ENCODE measurements at places on chromosomes 3 and 15.
A peak's percentile ranks its signal among the peaks of the same experiment; 100 is the strongest.

GRCh38 chr3:185815391-185816282 is 9.2 kb downstream of the IGF2BP2 start:
- no peak for DNase-seq

DNA sequence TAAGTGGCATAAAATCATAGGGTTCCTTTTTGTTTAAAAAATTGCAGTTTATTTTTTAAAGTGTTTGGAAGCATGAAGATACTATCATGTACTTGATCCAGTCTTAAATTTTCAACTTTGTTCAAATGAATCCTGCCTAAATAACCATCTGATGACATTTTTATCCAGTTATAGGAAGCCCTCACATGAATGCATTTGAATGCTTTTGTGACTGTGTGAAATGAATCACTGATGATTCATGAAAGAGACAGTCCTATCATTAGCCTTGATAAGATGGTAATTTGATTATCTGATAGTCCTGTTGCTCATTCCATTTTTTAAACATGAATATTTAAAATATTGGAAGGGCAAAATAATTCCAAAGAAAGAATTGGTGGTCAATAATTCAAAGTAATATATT is 401.9 kb upstream of the ROBO2 start:
- no peak for DNase-seq

GRCh38 chr3:73491287-73491662 is 133.5 kb downstream of the PDZRN3 start:
- DNase-seq, result no peak

DNA sequence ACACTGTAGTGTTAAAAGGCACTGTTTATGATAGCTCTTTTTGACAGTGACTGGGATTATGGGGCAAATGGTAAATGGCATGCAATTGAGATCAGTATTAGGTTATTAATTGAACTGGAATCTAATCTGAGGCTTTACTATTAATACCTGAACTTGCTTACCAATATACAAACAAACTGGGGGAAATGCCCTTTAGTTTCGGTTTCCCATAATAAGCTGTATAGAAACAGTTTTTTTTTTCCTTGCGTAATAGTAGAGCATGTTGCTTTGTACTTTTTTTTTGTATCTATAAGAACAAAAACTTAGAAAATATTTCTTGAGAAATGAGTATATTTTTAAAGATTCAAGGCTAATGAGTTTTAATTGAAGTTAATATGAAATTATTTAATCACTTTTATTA is 95.0 kb downstream of the FNDC3B start:
- no peak for DNase-seq

DNA sequence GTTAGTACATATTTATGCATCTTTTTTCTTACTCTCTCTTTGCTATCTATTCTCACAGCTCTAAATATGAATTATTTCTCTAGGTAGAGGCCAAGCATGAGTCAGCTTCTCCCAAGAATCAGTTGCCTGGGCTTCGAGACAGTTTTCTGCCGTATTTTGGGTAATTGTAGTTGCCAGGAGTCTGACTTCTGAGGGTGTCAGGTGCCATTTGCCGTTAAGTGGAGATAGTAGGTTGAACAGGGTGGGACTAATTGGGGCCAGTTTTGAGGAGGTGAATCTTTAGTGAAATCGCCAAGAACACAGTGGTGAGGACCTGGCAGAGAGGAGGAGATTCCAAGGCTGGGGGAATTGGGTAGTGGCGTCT is 7.8 kb upstream of the NRROS start:
- DNase-seq, result no peak

DNA sequence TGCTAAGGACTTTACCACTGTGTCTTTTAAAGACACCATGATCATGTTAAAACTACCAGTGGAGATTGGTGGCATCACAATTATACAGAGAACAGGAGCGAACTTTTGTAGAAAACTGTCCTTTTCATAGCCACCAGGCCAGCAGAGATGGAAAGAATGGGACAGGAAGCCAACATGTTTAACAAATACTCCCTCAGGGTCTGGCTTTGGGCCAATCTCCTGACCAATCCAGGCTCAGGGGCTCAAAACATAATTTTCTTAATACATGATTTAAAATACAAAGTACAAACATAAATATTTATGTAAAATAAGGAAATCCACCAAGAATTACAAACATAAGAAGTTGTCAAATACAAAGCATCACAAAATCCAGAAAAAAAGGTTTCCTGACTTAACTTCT is 266.0 kb downstream of the VPS13C start:
- no peak for DNase-seq

- DNase-seq, result no peak
Observed at GRCh38 chr3:43053291-43053690, 52.6 kb downstream of the POMGNT2 start.

DNA sequence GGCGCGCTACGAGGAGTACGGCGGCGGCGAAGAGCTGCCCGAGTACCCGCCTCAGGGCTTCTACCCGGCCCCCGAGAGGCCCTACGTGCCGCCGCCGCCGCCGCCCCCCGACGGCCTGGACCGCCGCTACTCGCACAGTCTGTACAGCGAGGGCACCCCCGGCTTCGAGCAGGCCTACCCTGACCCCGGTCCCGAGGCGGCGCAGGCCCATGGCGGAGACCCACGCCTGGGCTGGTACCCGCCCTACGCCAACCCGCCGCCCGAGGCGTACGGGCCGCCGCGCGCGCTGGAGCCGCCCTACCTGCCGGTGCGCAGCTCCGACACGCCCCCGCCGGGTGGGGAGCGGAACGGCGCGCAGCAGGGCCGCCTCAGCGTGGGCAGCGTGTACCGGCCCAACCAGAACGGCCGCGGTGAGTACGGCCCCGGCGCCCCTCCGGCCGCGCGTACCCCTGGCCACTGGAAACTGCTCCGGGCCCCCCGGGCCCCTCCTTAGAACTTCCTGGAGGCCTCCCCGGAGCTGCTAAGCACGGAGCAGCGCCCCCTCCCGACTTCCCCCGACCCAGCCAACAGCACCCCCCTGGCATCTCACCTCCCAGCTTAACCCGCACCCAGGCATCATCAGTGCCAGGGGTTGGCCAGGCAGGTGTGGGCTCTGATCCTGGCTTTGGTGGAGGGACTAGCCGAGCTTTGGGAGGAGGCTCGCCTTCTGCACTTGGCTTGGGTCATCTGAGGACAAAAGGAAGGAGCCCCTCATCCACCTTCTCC is 1.4 kb downstream of the LOXL1 start:
- DNase-seq, result peak; percentile 43

DNA sequence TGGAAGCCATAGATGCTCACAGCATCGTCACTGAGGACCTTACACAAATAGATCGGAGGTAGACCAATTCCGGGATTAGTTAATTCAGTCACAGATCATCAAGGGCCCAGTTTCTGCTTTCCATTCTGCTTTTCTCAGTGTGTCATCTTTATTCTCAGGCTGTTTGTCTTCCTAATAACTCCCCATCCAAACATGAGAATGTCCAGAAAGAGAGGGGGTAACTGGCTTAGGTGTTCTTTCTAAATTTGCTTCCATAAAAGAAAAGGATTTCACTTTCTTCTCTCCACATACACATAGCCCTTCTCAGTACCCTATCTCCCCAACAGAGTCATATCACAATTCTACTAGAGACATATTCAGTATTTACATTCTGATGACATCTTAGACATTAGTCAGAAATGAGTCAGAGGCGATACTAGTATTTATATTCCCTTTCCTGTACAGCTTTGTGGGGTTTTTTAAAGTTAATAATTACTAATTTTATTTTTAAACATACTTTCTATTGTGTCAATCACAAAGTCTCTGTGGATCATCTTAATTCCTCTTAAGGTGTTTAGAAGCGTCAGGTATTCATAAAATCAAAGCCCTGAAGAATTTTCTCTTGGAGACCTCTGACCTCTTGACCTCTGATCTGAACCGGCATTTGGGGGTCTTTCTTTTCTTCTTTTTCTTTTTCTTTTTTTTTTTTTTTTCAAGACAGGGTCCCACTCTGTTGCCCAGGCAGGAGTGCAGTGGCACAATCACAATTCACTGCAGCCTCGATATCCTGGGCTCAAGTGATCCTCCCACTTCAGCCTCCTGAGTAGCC is 24.3 kb upstream of the IL12A start:
- DNase-seq, result no peak

- no peak for DNase-seq
Observed at GRCh38 chr3:106058475-106058874, 189.7 kb upstream of the CBLB start.

GRCh38 chr3:188874576-188874975 is 297.2 kb upstream of the TPRG1 start:
- no peak for DNase-seq

- DNase-seq, result no peak
Observed at GRCh38 chr3:152922554-152922953, 87.6 kb downstream of the P2RY1 start.

DNA sequence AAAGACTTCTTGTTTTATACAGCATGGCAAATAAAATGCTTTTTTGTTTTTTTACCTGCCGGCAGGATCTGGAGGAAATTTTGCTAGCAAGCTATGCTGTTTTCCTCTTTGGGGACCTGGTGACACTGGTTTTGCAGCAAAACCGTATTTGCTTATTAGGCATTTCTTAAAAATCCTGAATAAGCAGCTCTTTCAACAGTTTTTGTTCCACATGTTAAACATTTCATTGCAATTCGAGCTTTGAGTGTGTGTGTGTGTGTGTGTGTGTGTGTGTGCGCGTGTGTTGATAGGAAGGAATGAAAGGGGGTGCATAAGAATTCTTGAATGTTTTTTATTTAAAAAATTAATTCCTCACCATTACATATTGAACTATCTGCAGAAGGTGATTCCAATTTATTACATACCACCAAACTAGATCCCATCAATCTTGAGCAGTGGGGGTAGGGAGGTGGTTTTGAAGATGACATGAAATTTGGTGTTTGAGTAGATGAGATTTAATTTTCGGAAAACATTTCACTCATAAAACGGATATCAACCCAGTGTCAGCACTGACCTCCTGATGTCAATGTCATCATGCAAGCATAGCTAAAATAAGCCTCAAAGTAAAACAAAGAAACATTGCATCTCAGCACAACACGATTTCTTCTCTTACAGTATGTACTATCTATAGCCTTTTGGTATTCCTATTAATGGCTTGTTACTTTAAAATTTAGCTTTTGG is 17.3 kb downstream of the ZBTB38 start:
- DNase-seq, result no peak

DNA sequence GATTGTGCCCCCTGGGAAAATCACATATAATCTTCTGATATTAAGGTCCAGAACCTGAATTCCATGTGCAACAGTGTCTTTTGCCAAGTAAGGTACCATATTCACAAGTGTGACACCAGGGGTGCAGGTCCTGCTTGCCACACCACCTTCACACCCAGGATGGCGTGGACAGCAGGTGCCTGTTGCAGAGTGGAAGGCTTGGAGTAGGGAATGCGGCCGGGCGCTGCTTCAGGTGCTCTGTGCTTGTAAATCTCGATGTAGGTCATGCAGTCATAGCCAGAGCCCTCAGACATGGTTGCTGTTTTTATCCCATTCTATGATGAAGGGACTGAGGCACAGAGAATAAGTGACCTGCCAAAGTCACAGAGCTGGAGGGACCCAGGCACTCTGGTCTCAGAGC is 34.5 kb upstream of the GABRG3 start:
- no peak for DNase-seq

DNA sequence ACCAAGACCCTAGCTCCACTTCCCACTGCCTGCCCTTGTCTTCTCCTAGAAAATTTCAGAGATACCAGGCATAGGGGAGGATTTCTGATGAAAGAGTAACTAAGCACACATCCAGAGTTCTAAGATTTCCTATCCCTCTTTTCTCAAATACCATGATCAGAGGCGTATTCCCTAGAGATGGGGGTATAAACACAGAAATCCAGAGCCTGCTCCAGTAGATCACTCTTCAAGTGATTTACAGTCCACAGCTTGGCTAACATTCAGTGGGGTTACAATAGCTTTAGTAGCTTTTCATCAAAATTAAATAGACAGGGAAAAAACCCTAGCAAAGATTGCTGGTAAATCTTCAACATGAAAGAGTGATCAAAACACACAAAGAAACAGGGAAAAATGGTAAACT is 800.7 kb upstream of the GRM7 start:
- DNase-seq, result no peak

DNA sequence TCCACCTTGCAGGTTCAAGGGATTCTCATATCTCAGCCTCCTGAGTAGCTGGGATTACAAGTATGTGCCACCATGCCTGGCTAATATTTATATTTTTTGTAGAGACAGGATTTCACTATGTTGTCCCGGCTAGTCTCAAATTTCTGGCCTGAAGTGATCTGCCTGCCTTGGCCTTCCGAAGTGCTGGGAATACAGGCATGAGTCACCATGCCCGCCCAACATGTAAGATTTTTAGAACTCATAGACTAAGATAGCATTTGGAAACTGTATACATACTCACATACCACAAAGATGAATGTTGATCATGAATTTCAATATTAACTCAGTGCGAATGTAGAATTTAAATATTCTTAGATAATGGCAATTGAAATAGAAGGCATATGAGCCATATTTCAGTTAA is 718.9 kb downstream of the NLGN1 start:
- DNase-seq, result no peak

DNA sequence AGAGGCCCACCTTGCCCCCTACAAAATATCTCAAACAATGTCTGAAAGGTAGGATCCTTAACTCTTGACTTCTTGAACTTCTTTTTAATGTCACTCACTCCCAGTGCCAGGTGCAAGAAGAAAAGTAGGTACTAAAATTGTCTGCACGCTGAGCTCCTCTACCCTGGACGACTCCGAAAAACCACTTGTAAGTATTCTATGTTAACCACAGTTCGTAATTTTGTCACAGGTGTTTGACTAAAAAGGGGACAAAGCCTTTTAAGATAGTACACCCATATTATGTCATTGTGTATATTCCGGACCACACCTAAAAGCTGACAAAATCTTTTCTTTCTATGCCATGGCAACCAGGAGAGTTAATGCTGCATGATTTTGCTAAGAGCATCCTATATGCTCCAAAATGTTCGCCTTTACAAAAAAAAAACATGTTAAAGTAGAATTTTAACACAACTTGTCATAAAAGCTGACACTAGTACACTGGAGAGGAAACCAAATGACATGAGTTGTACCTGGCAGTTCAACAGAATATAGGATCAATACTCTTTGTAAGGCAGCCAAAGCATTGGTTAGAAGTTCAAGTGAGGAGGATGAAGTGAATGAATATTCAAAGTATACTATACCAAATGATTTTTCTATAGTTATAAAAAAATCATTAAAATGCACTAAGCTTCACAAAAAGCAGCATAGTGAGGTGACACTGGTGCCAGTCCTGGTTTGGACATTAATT is 210.5 kb downstream of the FOXP1 start:
- DNase-seq, result no peak

GRCh38 chr3:155420881-155421486 is 127.5 kb upstream of the STRIT1 start:
- no peak for DNase-seq

DNA sequence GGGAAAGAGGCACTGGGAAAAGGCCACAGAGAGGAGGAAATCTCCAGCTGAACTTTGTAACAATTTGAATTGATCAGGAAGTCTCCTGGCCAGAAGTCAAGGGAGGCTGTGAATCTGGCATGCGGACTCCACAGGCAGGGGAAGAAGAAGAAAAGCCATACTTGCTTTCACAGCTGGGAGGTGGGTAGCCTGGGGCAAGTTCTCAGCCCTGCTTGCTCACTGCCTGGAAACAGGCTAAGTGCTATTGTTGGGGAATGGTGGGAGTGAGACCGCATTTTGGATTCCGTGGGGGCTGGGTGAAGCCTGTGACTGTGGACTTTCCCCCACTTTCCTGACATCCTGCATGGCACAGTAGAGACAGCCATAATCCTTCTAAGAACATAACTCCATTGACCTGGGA is 168.8 kb upstream of the CD96 start:
- no peak for DNase-seq

- no peak for DNase-seq
Observed at GRCh38 chr3:73536952-73537351, 87.8 kb downstream of the PDZRN3 start.
